Fibroblast of pulmonary artery (primary cell): ENCODE measurements at places on chromosomes 13 and 19.

DNA sequence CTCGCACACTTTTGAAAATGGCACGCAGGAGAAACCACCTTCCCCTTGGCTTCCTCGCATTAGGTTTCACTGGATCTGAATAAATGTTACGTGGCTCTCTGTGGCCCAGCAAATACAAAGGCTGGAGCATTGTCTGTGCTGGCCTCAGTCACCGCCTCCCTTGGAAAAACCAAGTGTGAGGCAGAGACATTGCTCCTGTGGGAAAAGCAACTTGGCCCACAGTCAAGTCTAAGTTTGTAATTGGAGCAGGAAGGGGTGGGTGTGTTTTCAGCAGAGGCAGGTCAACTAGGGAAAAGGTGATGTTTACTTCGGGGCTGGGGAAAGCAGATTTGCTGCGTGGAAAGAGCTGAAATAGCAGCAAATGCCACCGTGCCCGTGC, 101.6 kb downstream of the IRS2 start:
- DNase-seq, result peak; percentile 62

DNA sequence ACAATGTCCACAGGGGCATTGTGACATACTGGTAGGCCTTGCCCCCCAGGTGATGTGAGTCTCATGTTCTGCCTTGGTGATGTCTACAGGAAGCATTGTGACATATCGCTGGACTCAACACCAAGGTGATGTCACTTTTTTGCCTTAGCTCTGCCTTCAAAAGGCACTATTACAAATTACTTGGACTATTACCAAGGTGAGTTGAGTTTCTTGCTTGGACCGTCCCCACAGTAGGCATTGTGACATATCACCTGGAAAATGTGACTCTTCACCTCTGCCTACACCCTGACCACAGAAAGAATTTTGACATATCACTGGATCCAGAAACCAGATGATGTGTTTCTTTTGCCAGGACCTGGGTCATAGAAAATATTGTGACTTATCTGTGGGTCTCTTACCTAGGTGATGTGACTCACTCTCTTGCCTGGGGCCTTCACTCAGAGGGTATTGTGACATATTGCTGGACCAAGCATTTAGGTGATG, 60.6 kb upstream of the ZNF724 start:
- DNase-seq, result no peak

DNA sequence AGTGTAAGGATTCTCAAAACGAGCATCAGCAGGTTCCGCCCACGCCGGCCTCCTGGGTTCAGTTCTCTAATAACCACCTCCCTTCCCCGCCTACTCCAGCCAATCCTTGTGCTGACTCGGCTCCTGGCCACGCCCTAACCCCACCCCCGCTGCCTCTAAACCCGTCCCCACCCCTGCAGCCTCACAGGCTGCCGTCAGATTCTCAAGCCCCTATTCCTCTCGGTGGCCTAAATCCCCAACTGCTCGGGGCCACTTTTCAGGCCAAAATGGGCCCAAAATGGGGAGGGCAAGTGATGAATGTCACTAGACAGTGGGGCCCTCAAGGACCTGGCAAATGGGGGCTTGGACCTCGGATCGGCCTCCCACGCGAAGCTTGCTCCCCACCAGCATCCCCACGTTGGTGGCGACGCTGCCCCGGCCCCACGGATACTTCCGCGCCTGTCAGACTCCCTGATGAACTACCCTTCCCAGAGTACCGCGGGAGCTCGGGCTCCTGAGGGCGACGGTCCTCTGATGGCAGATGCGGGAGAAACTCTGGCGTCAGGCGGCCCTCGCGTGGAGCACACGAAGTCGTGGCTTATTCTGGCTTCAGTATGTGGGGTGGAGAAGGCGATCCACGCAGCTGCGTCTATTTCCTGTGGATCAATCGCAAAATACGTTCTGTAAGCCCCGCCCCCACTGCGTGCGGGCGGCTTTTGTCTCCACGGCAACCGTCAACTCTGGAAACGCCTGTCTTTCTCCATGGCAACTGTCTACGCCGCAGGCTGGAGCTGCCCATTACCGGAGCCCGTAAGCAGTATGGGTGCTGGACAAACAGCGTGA, 24.8 kb downstream of the ZNF473 start:
- peak; percentile 79 for DNase-seq

- DNase-seq, result no peak
Measured at GRCh38 chr13:48737689-48738088, 84.0 kb downstream of the CYSLTR2 start.

- DNase-seq, result no peak
Measured at GRCh38 chr19:6527893-6528543, 2.8 kb upstream of the TNFSF9 start.

- DNase-seq, result no peak
Measured at GRCh38 chr19:1257475-1258162, 9.2 kb downstream of the MIDN start.

- no peak for DNase-seq
Measured at GRCh38 chr19:38264486-38265212, at the start of gene SPINT2. TSS of gene SPINT2 (plus strand) at chr19:38264573. CDS start at chr19:38264893, 320 bp downstream.

DNA sequence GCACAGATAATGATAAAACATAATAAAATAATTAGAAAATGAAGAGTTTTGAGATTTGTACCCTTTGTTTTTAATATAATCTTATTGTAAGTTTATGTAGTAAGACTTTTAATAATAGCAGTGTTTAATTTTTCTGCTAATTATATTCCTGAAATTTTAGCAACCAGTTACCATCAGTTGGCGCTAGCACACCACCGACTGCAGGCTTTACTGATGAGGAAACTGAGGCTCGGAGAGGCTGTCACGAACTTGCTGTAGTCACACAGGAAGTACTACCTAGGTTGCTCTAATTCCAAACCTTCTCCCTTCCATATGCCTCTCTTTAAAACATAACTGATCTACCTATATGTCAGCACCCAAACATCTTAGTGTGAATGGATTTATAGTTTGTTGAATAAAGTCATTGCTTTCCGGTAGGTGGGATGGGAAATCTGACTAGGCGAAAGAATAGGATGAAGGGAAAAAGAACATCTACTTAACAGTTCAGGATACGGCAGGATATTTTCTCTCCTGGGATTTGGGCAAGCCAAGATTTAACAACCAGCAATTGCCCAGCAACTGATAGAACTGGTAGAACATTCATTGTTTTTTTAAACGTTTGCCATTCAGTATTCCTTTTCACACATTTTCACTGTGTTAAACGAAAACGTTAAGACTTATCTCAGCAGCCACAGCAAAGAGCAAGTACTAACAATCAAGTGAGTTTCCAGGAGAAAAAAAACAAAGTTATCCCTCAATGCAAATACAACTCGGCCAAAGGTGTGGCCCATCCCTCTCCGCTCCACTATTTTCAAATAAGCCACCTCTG, 822 bp upstream of the RFXAP start:
- DNase-seq, result no peak

DNA sequence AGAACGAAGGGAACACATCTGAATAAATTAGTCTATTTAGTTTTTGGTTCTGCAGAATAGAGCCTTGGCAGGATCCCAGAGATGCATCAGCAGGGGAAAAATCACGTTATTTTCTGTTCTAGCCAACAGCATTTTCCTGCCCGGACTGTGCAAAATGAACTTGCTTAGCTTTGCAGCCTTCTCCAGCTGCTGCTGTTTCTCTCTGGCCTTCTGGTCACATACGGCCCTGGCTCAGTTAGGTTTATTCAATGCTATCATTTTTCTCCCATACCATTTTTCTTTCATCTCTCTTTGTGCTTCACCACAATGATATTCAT, 110.4 kb upstream of the KL start:
- peak; percentile 36 for DNase-seq

DNA sequence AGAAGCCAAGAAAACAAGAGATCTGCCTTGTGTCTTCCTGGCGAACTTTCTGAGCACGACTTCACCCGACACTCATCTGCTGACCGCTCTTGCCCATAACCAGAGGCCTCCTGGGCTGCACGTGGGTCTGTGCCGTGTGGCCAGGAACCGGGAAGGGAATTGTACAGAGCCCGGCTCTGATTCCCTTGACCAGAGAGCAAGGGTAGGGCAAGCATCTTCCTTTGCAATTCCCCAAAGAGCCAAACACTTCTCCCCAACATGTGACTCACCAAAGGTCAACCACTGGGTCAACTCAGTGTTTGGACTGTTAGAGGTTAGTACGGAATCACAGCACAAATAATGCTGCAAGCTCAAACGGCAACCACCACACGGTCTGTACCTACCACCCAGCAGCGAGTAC, 48.9 kb downstream of the KLF2 start:
- DNase-seq, result peak; percentile 54

DNA sequence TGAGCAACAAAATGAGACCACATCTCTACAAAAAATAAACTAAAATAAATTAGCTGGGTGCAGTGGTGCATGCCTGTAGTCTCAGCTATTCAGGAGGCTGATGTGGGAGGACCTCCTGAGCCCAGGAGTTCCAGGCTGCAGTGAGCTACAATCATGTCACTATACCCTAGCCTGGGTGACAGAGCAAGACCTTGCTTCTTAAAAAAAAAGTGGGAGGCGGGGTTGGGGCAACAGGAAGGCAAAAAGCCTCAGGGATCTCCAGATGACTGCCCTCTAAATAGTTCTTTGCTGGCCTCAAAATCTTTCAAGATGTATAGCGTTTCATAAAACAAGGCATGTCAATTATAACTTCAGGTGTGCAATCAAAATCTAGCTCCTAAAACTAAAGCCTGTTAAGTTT, 18.5 kb downstream of the CEACAM8 start:
- no peak for DNase-seq

GRCh38 chr13:32781906-32782305, 195.7 kb downstream of the PDS5B start:
- no peak for DNase-seq

- DNase-seq, result peak; percentile 47
Measured at GRCh38 chr13:65789815-65790214, 1440.3 kb downstream of the PCDH9 start.

DNA sequence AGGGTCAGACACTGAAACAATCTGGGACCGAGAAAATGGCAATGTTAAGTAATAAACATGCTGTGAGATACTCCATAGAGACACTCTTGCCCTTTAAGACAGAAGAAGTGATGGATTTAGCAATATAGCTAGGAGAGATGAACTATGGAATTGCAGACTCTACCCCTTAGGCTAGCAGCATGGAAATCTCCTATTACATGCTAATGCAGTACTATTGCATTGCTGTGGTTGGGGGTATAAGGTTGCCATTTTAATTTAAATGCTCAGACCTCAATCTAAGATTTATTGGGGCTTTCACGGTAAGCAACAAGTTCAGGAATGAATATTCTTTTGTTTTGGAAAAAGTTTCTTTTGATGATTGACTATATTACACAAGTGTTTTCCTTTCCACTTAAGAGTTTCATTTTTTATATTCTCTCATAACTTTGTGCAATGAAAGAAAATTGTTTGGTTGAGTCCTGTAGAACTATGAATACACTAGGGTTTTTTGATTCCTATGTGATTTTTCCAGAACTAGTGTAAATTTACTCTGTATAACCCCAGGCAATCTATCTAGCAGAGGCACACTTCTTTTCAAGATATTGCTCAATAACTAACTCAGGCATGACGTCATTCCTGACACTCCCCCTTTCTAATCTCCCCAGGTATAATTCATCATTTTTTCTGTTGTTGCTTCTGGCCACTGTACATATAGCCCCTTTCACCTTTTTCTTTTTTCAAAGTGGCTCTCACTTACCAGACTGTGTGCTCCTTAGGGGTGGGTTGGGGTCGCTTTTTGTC, 394.7 kb upstream of the KLF12 start:
- no peak for DNase-seq

- DNase-seq, result no peak
Measured at GRCh38 chr13:106132216-106132615, 403.2 kb downstream of the EFNB2 start.

GRCh38 chr13:99953138-99953755, 18.3 kb downstream of the ZIC5 start:
- DNase-seq, result no peak

- no peak for DNase-seq
Measured at GRCh38 chr13:113848431-113849260, 15.2 kb downstream of the GAS6 start.

- DNase-seq, result peak; percentile 93
Measured at GRCh38 chr13:44331912-44332851, 41.4 kb upstream of the SERP2 start.

DNA sequence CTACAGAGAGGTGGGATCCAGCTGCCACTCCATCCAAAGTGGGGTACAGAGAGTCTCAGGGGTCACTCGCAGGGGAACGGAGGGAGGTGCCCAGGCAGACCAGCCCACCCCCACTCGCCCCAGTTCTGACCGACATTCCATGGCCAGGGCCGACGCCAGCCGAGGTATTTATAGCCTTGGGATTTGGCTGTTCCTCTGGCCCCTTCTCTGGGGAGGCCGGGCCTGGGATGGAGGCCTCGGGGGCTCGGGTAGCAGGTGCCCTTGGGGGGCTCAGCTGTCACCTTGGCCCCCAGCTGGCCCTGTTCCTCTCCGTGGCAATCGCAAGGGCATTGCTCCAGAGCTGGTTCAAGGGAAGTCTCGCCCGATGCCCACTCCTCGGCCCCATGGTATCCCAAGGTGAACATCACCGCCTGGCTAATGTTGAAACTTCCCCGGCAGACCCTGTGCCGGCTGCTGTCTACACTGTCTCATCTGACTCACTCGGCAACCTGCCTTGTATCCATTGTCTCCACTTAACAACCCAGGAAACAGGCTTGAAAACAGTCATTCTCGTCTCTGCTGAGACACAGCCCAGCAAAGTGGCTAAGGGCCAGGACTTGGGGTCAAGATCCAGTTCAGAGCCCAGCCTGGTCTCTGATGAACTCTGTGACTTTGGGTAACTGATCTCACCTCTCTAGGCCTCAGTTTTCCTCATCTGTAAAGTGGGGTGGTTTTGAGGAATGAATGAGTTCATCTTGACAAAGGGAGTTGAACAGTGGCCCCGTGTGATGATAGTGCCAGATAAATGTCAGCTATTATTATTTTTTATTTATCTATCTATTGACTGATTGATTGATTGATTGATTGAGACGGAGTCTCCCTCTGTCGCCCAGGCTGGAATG, 9.7 kb downstream of the PRKACA start:
- peak; percentile 82 for DNase-seq

DNA sequence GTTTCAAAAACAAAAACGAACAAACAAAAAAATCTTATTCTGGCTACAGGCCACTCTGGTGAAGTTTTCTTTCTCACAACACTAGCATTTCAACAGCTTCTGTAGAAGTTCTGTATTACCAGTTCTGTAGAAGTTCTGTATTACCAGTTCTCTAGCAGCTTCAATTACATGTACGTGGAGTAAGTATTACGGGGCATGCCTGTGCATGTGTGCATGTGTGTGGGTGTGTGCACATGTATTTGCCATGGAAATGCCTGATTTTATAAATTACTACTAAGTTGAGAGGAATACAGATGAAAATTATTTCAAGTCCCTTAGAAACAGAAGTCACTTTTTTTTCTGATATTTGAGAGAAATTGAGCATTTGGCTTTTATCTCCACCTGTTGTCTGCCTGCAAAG, 414.2 kb downstream of the FOXO1 start:
- no peak for DNase-seq

DNA sequence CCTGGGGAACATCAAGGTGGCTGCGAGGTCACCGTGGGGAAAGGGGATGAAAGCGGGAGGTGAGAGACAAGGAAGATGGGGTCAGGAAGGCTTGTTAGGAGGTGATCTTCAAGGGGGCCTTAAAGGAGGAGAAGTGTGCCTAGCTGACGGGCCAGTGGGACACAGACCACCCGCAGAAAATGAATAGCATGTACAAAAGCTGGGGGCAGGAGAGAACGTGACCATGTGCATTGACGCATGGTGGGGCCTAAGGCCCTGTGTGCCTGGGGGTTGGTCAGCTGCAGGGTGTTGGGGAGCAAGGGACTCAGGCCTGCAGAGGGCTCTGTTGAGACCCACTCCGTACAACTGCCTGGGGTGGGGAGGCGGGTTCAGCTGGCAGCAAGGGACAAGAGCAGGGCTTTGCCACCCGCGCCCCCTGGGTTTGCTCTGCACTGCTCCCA, 5.9 kb downstream of the RAB8A start:
- no peak for DNase-seq
